ENCODE measurements at places on chromosomes 2 and 18. TPM values are rescaled to one million over a fixed set of nuclear protein-coding genes. Genes with fewer than 3 reads are reported as not detected.

The EML4 gene
- 47.6 TPM for total RNA-seq

The TTL gene
- 39.2 TPM for total RNA-seq

The CPS1 gene
- total RNA-seq, result 19.1 TPM

The PKP4 gene
- 21.9 TPM for total RNA-seq

The PAX8 gene
- 0.13 TPM for total RNA-seq

The GKN2 gene
- total RNA-seq, result not detected

The ZAP70 gene
- not detected for total RNA-seq

The FOXD4L1 gene
- 0.06 TPM for total RNA-seq

The PSD4 gene
- total RNA-seq, result 0.19 TPM

All from aortic smooth muscle cell (primary cell).